Anterior cingulate cortex (tissue), 58 donors: ENCODE measurements at places on chromosomes 1 and 21.

DNA sequence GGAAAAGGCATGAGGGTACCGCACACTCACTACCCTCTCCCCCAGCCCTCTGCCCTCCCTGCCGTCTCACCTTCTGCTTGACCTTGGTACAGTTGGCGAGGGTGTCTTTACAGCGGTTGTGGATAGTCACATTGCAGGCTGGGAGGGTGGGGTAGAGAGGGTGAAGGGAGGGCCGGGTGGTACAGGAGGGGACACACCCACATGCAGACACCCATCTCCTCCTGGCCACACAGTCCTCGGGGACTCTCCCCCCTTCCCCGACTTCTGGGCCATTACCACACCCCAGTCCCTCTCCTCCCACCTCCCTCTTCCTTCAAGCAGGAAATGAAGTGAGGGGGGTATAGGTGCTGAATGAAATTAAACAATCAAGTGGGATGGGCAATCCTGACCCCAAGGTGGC is 11.6 kb downstream of the ARHGEF2 start:
- no peak for DNase-seq

DNA sequence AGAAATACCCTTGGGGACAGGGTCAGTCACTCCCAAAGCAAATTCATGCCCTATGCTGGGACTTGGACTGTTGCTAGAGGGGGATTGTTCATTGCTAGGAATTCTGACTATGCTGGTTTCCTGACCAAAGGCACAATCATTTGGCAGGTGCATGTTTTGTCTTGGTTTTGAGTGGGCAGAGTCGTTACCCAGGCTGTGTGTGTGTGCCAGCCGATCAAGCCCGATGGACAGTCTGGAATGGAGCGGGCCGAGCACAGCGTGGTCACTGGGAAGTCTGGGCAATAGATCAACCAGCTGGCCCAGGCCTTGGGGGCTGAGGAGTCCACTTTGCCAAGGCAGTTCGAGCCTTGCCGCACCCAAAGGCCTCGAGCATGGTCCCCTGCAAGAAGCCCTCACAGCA is 60.9 kb downstream of the HTR6 start:
- no peak for DNase-seq

- DNase-seq = no peak
These were observed 62.8 kb downstream of the MAGI3 start for GRCh38 chr1:113452921-113453770.

DNA sequence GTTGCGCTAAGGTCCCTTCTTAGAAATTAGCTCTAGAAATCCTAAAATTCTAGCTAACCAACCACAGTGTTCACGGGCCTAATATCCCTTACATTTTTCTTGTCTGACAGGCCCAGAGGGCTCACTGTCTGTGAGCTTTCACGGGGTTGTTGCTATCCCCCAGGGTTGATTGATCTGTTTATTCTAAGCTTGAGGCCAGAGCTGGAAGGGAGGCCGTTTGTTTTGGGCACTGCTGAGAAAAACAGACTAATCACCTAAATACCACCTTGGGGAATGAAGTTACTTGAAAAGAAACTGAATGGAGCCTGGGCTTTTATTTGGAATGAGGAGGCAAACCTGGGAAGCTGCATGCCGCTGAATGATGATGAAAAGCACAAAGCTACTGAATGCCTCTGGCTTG is 162.4 kb downstream of the KIF26B start:
- DNase-seq = no peak

GRCh38 chr1:218557731-218558130 is 212.6 kb downstream of the TGFB2 start:
- no peak for DNase-seq

DNA sequence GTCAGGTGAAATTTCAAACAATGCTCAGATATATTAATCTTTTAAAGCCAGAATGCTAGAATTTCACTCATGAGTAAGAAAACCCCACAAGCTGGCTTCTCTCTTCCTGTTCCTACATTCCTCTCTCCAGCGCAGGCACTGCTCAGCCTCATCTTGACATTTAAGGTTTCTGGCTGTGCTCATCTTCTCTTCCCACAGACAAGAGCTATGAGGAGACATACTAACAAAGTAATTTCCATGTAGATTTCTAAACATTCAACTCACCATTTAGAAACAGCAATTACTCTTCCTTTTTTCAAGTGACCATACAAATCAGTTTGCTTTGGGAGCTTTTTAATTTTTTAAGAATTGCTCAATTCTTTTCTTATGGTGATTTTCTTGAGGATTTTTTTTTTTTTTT is 7.8 kb upstream of the LRRC8D start:
- DNase-seq = no peak

- DNase-seq = no peak
These were observed 8.0 kb upstream of the CELSR2 start for GRCh38 chr1:109241344-109241743.

DNA sequence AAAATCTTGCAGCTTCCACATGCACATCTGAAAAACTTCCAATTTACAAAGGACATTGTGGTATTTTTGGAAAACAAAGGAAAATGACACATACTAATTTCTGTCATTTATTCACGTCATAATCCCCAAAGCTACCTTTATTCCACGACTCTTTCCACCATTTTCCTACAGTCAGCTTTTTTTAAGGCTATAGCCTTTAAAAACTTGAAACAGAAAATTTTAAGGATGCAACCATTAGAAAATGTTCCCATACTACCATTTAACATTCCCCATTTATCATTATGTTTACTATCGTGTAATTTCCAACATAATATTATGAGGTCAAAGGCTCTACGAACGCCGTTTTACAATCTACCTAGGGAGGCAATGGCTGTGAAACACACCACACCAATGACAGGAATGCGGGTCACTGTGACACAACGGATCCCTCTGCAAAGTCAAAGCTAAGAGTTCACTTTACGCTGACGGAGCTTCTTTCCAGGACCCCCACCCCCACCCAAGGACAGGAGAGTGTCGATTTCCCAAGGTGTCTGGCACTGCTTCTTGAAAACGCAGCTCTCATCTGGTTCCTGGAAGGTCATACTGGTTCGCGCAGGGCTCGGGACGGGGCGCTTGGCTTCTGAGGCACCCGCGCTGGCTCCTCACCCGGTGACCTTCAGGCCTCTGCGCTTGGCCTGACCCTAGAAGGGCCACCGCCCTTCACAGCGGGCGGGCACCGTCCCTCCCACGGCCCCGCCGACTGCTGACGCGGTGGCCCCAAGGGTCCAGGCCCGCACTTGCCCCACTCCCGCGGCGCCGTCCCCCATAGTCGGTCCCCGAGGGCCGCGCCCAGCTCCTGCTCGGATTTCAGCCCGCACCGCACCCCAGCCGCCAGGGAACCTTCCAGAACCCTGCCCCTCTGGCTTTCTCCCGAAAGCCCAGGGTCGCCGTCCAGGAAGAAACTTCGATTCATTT is 50.5 kb upstream of the ATF3 start:
- DNase-seq = no peak

DNA sequence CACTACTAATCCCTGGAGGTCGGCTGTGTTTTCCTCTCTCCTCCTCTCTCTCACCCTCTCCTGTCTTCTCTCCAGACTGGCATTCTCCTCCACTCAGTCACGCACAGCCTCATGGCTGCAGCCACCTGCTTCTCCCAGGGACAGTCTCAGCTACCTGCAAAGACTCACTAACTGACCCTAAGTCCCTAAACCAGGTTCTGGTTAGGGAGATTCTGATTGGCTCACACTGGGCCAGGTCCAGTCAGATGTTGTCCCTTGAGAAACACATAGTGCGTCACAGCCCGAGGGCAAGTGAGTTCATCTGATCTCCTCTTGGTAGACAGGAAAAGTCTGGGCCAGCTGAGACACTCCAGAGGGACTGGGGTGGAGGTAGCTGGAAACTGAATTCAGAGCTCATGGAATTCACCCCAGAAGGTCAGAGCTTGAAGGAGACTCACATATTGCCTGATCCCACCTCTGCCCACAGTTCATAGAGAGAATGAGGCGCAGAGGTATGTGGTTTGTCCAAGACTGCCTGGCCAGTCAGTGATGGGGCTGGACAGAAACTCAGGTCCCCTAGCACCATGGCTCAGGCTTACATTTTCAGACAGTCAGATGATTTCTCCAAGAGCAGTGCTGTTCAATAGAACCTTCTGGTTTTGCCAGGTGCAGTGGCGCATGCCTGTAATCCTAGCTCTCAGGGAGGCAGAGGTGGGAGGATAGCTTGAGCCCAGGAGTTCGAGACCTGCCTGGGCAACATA is 40.4 kb upstream of the RPL11 start:
- no peak for DNase-seq

- DNase-seq = no peak
These were observed 7.3 kb upstream of the NRAS start for GRCh38 chr1:114723915-114724314.
